ENCODE measurements at places on chromosomes 2 and 18.

GRCh38 chr18:68734308-68734707 lies 19.4 kb upstream of the TMX3 start:
- DNase-seq, result no peak

- DNase-seq, result no peak
Measured at GRCh38 chr18:55420665-55421307, 167.2 kb downstream of the TCF4 start.

- DNase-seq, result peak; percentile 3
Measured at GRCh38 chr2:42386682-42387081, 25.7 kb upstream of the COX7A2L start.

DNA sequence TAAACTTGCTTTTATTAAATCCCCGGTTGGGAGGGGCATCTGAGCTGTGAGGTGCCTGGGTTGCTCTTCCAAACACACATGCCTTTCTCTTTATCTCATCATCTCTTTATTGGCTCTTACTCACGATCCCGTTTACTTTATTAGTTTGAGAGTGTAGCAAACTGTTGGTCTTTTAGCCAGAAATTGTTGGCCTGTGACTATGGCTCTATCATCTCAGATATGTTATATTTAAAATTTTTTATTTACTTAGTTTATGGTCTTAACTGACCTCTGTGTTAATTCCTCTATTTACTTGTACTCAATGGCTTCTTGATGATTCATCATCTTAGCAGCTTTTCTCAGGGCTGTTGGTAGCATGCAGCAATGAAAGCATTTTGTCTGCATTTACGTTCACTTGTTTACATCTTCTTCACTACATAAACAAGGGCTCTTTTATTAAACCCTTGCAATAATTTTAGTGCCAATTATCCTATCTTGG lies 408.4 kb downstream of the HRH4 start:
- peak; percentile 57 for DNase-seq

DNA sequence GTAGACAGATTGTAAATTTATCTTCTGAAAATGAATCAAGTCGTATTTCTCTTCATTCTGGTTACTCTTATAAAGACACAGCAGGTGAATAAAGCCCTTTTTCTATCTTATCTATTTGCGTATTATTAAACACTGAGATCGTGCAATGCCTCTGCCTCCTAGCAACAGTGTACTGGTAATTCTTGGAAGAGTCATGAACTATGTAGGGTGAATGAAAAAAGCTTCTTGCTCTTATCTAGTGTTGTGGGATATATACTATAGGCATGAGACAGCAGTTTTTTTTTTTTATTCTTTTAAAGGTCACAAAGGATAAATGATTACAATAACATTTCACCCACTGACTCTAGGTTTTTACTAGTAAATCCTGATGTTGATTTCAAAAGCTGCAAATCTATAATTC lies 324.2 kb downstream of the PDE11A start:
- no peak for DNase-seq

DNA sequence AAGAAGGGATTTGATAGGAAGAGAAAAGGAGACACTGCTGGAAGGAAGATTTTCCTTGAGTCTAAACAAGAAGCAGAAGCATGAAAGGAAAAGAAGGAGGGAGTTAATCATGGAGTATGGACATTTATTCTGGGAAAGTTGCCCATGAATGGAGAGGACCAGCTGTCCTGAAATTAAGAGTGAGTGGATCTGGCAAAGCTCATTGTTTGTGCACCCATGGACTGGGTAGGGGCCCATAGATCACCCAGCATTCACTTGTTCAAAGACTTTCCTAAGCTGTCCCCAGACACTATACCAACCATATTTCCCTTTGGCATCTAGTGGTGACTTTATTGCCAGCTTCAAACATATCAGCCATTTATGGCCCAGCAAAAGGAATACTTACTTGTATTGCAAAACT lies 422.7 kb downstream of the FBXO15 start:
- peak; percentile 3 for DNase-seq

- no peak for DNase-seq
Measured at GRCh38 chr2:193810533-193810932, 1615.8 kb upstream of the TMEFF2 start.

- DNase-seq, result no peak
Measured at GRCh38 chr2:240480834-240481623, 45.6 kb downstream of the GPC1 start.

- no peak for DNase-seq
Measured at GRCh38 chr2:101995804-101996203, 4.0 kb downstream of the IL1R2 start.

GRCh38 chr2:163856941-163857340 lies 121.1 kb upstream of the FIGN start:
- DNase-seq, result no peak

- DNase-seq, result no peak
Measured at GRCh38 chr2:197920088-197920487, 115.7 kb downstream of the PLCL1 start.

GRCh38 chr2:57728691-57729090 lies 317.9 kb upstream of the VRK2 start:
- no peak for DNase-seq

- DNase-seq, result no peak
Measured at GRCh38 chr2:3326871-3327270, 50.7 kb downstream of the EIPR1 start.

DNA sequence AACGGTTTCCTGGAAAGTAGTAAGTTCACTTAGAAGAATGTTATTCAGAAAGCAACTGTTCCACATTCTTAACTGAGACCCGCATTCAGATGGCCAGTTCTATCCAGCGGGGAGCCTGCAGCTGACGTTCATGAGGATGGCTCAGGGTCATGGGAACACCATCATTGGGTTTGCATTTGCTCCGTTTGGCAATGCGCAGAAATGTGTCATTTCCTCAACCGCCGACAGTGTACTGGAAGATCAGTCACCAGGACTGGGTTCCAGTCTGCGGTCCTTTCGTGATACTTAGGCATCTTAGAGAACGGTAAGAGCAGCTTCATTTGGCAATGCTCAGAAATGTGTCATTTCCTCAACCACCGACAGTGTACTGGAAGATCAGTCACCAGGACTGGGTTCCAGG lies 104.0 kb downstream of the DNER start:
- DNase-seq, result no peak

DNA sequence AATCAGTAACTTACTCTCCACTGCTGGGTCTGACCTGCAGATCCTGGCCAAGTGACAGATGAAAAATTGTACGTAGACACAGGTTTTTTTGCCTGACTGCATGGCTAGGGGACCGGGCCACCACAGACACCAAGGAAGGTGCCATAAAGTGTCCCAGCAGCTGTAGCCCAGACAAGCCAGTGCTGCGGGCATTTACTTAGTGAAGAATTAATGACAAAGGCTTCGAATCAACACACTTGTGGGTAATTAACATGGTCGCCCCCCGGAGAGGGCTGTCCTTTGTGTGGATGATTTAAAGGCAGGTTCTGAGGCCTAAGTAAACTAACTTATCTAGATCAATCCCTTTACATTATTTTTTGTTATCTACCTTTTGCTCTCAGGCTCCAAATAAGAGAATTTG lies 1709.1 kb upstream of the LRRTM1 start:
- no peak for DNase-seq

DNA sequence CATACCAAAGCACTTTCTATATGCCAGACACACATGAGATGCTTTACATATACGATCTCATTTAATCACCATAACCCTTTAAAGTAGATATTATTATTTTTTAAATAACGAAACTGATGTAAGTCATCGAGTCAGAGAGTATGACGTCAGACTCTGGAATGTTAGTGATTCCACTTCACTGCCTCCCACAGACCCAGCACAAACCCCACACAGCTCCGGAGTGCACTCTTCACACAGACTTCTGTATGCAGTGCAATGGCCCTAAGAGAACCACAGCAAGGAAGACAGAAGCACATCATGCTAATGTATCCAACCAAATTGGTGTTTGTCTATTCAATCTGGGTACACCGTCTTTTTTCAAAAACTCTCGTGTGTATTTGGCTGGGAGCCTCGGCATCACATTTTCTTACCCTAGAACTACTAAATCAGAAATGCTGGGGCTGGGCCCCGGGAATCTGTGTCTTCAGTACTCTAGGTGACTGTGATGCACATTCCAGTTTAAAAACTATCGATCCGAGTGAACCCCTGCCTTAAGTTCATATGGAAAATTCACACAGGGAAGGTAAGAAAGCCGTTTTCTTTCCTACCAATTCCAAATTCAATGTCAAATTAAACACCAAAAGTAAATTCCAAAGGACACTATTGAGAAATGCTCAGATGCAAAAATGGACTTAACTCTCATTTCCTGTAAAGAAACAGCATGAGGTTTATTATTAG lies 117.7 kb upstream of the ACVR1C start:
- DNase-seq, result no peak

- DNase-seq, result peak; percentile 59
Measured at GRCh38 chr18:13465476-13465875, 246.9 kb downstream of the LDLRAD4 start.

DNA sequence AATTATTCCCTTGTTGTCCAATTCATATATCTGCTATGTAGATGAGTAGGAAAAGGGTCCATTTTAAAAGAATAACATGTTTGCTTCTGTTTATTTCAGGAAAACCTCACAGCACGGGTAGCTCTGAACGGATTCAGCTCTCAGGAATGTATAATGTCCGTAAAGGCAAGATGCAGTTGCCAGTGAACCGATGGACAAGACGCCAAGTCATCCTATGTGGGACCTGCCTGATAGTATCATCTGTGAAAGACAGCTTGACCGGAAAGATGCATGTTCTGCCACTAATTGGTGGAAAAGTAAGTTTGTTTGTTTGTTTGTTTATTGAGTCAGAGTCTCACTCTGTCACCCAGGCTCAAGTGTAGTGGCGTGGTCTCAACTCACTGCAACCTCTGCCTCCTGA lies 114.6 kb downstream of the PHLPP1 start:
- DNase-seq, result no peak

- DNase-seq, result no peak
Measured at GRCh38 chr18:57243624-57244179, 96.8 kb downstream of the BOD1L2 start.

- DNase-seq, result no peak
Measured at GRCh38 chr2:167749660-167750059, 497.7 kb downstream of the STK39 start.

DNA sequence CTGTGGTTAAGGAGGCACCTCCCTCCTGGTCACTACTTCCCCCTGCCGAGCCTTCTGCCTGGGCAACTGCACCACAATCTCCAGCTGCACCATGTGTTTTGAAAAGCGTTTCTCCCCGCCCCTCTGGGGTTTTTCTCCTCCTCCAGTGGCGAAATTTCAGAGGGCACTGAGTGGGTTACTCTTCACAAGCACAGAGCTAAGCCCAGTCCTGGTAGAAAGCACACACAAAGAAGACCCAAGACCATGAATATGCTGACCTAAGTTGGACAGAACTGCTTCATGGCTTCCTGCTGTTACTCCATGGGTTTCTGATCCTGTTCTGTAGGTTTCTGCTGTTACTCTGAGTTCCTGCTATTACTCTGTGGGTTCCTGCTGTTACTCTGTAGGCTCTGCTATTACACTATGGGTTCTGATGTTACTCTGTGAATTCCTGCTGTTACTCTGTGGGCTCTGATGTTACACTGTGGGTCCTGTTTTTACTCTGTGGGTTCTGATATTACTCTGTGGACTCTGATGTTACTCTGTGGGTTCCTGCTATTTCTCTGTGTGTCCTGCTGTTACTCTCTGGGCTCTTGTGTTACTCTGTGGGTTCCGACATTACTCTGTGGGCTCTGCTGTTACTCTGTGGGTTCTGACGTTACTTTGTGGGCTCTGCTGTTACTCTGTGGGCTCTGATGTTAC lies 216.6 kb downstream of the RTP5 start:
- DNase-seq, result no peak

DNA sequence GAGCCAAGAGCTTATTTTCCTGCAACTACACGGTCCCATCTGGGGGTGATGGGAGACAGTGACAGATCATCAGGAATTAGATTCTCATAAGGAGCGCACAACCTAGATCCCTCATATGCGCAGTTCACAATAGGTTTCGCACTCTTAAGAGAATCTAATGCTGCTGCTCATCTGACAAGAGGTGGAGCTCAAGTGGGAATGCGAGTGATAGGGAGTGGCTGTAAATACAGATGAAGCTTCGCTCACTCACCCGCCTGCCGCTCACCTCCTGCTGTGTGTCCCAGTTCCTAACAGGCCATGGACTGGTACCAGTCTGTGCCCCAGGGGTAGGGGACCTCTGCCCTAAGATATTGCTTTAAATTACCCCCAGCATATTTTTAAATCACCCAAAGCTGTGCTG lies 10.8 kb downstream of the LRRFIP1 start:
- no peak for DNase-seq

GRCh38 chr2:177812713-177813396 lies 259.7 kb downstream of the PDE11A start:
- no peak for DNase-seq

DNA sequence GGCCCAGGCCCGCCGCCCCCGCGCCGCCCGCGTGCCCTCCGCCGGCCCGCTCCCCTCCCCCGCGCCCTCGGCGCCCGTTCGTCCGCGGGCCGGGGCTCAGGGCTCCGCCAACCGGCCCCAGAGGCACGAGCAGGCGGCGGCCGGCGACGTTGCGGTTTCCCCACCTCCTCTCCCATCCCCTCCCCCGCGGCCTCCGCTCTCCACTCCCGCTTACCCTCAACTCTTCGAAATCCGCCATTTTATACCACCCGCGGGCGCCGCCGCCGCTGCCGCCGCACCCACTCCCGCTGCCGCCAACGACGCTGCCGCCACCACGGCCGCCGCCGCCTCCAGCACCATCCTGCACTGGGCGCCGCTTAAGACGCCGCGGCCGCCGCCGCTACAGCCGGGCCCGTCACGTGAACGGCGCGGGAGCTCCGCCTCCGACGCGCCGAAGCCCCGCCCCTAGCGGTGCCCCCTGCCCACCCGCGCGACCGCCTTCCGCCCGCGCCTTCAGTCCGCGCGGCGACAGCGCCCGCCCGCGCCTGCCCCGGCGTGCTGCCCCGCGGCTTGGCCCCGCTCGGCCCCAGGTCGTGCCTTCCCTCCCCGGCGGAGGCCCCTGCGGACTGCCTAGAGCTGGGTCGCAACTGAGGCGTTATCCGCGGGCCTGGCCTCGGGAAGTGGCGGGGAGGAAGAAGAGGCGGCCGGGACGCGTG lies at the start of the genes KATNAL2 and PIAS2:
Gene KATNAL2, plus strand, starts transcription at position 495 of the 695 bp plus-strand sequence. CDS start 29,271 bp downstream, outside the sequence.
Gene PIAS2, minus strand, starts transcription at position 400 of the 695 bp plus-strand sequence. Its CDS starts 162 bp downstream, at position 238.
- DNase-seq, result peak; percentile 79

DNA sequence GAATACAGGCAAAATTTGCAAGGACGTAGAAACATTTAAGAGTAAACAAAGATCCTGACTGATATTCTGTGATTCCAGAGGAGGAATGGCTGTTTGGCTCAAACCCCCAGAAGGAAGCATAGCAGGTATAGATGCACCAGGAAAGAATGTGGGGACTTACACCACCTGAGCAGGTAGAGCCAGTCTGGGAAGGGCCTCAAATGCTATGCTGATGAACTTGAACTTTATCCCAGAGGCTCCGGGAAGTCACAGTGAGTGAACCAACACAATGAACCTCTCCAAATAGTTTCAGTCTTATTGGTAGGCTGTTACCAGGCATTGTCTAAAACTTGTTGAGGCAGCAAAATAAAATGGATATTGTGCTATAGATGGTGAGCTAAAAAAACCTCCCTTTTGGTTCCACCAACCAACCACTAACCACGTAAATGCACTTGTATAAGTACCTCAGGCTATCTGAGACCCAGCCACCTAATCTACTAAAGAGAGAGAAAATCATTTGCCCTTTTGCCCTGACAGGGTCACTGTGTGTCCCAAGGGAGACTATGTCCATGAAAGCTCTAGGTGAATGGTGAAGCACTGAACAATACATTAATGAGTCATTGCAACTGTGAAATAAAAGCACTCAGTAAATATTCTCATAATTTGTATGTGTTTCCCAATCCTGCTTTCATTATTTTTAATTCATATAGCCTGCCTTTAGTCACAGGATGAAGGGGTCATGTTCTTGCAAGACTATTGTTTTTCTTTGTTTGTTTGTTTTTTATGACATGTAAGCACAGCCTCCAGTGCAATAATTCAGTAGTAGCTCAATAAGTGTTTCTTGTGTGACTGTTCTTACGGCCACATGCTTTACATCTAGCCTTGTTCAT lies 911.6 kb downstream of the EPHA4 start:
- DNase-seq, result no peak
